K562 (cell line): ENCODE measurements at places on chromosomes 2 and 18.

GRCh38 chr18:29185801-29186200, 1008.9 kb upstream of the CDH2 start:
- H3K27ac ChIP-seq = no peak overlapping the region
- H3K4me1 ChIP-seq = no peaks in the 10 kb centered on the region
- no peaks in the 10 kb centered on the region for H3K36me3 ChIP-seq

GRCh38 chr2:191065785-191066184, 51.8 kb upstream of the STAT1 start:
- H3K4me3 ChIP-seq = no peak overlapping the region
- H3K27me3 ChIP-seq = no peaks in the 10 kb centered on the region
- DNase-seq = no peak

DNA sequence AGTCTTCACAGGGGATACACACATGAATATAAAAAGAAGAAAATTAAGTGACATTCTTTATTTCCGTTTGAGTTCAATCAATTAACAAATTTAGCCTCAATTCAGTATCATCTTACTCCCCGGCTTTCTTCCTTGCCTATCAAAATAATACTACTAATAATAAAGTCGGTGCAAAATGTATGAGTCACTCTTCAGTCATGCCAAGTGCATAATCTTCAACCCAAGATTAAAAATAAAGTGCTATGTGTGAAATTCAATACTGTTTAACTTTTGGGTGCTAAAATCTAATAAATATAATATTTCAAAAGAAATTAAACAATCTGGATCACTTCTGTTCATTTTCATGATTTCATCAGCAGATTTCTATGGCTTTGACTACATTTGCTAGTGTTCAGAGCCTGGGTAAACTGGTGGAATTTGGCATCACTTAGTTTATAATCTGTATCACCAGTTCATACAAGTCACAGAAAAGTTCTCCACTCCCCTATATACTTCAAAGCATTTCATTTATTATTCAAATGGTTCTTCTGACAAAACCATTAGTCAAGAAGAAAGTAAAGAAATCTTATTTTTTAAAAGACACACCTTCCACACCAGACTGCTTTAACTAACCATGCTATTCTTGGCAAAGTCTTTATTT, 183.6 kb downstream of the THADA start:
- no peak overlapping the region for H3K4me3 ChIP-seq
- H3K27me3 ChIP-seq = no peaks in the 10 kb centered on the region
- no peak for DNase-seq
- H3K4me1 ChIP-seq = no peaks in the 10 kb centered on the region; the same call in 2 of the 3 replicates
- H3K36me3 ChIP-seq = peaks cover 4% of the 10 kb centered on the region; the same call in 1 of the 3 replicates

- H3K4me1 ChIP-seq = no peaks in the 10 kb centered on the region; the same call in 1 of the 2 replicates
- H3K27ac ChIP-seq = no peak overlapping the region
- no peak overlapping the region for H3K4me3 ChIP-seq
- H3K27me3 ChIP-seq = no peaks in the 10 kb centered on the region
These were observed 10.0 kb downstream of the SLC4A5 start for GRCh38 chr2:74333175-74333574.

DNA sequence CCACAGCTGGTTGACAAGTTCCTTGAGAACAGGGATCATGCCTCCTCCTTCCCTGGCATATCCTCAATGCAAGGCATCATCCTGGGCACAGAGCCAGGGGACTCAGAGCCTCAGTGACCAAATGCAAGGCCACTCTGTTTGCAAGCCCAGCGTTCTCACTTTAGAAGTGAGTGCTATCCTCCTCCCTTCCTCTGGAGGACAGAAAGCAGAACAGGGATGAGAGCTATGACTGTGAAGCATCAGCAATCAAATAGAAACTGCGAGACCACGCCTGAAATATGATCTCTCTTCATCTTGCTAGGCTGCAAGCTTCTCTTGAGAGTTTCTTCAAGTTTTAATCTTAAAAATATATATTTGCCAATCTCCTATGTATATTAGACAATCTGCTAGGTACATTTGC, 119.8 kb downstream of the LRATD1 start:
- H3K4me3 ChIP-seq = no peak overlapping the region
- no peak for DNase-seq
- H3K36me3 ChIP-seq = no peaks in the 10 kb centered on the region
- H3K27me3 ChIP-seq = no peaks in the 10 kb centered on the region

GRCh38 chr2:7010391-7011054, 93.3 kb downstream of the RNF144A start:
- no peaks in the 10 kb centered on the region for H3K27me3 ChIP-seq
- H3K27ac ChIP-seq = no peak overlapping the region
- no peak overlapping the region for H3K4me3 ChIP-seq
- H3K4me1 ChIP-seq = peaks cover 25% of the 10 kb centered on the region
- no peak for DNase-seq
